ENCODE measurements at places on chromosomes 6 and 20.

DNA sequence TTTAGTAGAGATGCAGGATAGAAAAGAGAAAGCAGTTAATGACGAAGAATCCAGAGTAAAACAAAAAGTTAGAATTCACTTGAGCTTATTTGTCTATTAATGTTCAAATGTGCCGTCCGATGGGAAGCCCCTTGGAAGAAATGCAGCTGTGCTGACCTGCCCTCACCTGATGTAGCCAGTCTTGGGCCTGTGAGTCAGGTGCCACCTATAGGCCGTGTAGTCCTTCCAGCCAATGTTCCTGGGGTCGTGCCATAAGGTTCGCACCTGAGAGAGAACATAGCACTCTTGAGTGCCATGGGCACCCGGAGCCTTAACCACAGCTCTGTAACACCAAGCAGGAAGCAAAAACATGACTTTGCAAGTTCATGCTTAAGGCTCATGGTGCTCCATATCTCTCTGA is 32.4 kb downstream of the THBS2 start:
- no peak for DNase-seq

DNA sequence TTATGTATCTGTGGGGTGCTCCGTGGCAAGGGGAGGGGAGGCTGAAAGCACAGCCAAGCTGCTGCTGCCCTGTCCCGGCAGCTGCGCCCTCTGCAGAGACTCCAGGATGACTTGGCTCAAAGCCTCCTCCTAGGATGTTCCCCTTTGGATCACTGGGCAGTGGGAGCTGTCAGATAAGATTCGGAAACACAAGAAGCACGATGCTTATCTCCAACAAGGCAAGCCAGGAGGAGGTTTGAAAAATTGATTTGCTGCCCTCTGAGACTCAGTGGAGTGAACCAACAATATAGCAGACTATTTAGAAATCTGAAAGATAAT is 776.4 kb downstream of the C6orf118 start:
- DNase-seq, result no peak

- no peak for DNase-seq
Observed at GRCh38 chr6:127289934-127290333, 23.3 kb downstream of the RNF146 start.

DNA sequence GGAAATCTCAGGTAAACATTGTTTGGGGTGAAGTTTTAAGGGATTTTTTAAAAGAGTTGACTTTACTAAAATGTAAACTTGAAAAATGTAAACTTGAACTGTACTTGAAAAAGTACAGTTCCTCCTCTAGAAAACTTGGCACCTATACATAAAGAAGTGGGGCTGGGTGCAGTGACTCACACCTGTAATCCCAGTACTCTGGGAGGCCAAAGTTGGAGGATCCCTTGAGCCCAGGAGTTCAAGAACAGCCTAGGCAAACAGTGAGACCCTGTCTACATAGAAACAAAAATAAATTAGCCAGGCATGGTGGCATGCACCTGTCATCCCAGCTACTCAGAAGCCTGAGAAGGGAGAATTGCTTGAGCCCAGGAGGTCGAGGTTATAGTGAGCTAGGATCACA is 7.2 kb downstream of the BTBD9 start:
- no peak for DNase-seq

- DNase-seq, result peak; percentile 13
Observed at GRCh38 chr20:40741507-40742106, 52.6 kb upstream of the MAFB start.

DNA sequence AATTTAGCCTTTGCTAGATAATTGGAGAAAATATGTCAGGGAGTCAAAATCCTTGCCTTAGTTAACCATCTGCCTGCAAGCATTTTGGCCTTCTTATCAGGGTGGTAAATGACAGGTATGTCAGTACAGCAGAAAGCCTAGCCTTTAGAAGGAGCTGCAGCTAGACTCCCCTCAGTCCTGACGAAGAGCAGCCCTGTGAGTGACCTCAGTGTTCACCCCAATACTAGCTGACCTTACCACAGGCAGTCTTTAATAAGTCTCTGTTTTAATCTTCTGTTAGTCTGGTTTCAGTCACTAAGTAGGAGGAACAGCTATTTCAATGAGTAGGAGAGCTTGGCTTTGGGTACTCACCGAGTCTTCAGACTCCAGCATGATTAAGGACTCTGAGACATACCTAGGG is 340.0 kb upstream of the FLRT3 start:
- no peak for DNase-seq

GRCh38 chr6:14721103-14721758 is 524.6 kb upstream of the JARID2 start:
- DNase-seq, result no peak

- DNase-seq, result no peak
Observed at GRCh38 chr6:144223686-144224085, 61.4 kb upstream of the UTRN start.

DNA sequence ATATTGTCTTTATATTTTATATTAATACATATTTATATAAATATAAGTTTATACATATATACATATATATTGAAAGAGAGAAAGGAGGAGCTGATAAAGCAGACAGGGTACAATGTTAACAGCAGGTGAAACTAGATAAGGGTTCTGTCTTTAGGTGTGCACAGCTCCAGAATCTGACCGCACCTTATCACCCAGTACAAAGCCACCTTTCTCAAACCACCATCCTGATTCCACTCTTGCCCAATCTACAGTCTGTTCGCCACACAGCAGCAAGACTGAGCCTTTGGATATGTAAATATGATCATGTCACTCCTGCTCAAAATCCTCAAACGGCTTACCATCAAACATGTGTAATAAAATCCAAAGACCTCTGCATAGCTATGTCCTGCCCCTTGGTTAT is 34.7 kb upstream of the ASCC3 start:
- no peak for DNase-seq

Data from stimulated activated CD4-positive, alpha-beta T cell treated with anti-CD3 and anti-CD28 coated beads, TNF-alpha, amount 100 ng/mL, for 48 hours (primary cell).